ENCODE measurements at places on chromosomes 2 and 18.

GRCh38 chr2:200220251-200220650, 86.2 kb upstream of the SPATS2L start:
- no peak for DNase-seq

DNA sequence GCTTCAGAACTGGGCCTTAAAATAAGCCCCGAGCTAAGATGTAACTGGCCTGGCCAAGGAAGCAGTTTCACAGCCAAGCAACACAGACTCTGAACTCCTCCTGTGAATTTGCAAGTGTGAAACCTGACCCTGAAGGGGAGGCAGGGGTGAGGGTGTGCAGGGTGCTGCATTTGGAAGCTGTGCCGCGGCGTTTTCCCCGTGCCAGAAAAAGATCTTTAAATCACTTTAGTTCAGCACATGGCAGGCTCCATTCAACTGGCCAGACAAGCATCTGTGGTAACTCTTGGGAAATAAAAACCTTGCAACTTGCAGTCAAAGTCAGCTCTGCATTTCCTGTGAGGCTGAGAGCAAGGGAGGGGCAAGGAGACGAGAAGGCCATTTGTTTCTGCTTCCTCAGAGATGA, 209.3 kb upstream of the SOX11 start:
- no peak for DNase-seq

DNA sequence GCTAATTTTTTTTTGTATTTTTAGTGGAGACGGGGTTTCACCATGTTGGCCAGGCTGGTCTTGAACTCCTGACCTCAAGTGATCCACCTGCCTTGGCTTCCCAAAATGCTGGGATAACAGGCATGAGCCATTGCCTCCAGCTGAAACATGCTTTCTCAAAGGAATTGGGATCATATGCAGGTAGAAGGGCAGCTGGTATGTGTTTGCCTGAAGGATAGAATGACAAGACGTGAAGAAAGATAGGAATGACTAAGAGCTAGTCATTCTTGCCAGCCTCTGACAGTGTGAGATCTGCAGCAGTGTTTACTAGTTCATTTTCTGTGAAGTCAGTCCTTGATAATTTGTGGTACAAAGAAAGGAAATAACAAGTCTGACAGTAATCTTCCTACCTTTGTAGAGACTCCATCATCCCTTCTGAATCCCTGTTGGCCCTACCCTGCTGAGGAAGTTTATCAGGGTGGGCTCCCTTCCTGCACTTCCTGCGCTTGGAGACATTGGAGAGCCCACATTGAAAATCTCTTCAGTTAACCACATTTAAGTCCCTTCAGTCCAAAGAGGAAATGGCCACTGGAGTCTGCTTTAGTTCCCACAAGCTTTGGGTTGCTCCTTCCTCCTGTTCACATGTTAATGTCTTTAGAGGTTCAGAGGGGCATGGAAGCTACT, 14.7 kb downstream of the CFLAR start:
- DNase-seq, result no peak

DNA sequence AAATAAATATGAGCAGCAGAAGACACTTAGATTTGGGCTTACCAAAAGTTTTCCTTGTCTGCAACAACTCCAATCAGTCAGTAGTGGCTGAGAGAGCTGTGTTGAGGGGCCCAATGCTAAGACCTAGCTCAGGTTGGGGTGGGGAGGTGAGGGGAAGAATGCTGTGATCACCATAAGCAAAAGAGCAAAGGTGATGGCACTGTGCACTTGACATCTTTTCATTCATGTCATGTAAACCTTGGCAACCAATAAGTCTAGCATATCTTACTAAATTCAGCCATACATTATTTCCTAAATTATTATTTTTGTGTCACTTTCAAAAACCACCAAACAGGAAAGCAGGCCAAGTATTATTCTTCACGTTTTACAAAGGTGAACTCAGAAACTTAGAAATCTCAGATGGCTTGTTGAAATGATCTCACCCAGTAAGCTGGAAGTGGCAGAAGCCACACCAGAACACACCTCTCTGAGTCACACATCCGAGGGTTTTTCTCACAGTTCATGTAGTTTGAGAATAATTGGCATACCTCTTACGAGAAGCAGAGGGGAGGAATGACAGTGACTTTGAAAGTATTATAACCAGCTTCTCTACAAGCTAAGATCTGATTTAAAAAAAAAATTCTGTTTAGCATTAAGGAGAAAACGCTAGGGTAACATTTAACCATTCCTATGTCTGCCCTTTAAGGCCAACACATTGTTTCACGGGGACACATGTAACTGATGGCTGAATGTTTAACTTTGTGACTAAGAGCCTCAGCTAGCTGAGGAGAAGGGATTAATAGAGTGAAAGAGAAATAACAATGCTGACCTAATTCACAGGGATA, 43.3 kb upstream of the SETBP1 start:
- DNase-seq, result no peak

DNA sequence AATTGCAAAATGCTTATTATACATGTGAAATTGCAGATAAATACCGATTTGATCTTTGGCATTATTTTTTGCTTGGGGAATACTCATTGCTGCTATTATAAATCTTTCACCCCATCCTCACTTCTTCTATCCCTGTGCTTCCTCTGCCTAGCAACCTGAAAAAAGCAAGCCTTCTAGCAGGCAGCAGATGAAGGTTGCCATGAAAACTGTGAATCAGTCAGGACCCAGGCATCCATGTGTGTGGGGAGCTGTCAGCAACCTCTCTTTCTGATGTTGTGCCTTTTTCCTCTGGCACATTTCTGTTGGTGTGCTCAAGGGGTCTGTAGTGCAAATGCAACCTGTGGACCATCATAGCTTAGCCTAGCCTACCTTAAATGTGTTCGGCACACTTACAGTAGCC, 364.2 kb downstream of the LRRTM1 start:
- DNase-seq, result no peak

DNA sequence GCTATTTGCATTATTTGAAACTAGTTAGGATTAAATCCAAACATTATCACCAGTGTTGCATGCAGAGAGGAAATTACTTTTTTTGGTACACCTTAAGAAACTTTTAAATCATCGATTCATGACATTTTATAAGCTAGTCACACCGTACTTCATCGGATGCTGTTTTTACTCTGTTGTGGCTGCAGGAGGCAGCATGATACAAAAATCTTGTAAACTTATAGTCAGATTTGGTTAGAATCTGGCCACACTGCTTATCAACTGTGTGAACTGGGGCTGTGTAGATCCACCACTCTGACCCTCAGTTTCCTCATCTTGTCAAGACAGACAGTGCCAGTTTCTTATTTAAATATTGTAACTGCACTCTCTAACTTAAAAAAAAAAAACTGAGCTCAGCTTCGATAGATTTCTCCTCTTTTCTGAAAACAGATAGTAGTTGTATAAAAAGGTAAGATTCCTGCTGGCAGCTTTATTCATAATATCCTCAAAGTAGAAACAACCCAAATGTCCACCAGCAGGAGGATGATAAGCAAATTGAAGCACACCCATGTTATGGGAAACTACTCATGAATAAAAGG, 77.8 kb downstream of the RAPGEF4 start:
- DNase-seq, result no peak

DNA sequence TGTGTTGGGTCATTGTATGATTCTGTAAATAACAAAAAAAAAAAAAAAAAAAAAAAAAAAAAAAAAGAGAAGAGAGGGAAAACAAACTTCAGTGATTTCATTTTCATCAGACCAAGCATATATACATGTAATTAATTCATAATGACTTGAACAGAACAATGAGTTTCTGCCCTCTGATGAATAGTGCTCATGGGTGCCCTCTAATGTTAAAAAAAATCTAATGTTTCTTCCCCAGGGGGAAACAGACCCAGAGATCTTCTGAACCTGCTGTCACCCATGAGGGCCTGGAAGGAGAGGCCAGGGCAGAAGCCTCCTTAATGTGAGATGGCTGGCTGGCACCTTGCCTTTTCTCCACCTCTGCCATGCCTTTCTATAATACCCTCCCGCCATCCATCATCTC, 289.2 kb downstream of the ZNF521 start:
- no peak for DNase-seq

DNA sequence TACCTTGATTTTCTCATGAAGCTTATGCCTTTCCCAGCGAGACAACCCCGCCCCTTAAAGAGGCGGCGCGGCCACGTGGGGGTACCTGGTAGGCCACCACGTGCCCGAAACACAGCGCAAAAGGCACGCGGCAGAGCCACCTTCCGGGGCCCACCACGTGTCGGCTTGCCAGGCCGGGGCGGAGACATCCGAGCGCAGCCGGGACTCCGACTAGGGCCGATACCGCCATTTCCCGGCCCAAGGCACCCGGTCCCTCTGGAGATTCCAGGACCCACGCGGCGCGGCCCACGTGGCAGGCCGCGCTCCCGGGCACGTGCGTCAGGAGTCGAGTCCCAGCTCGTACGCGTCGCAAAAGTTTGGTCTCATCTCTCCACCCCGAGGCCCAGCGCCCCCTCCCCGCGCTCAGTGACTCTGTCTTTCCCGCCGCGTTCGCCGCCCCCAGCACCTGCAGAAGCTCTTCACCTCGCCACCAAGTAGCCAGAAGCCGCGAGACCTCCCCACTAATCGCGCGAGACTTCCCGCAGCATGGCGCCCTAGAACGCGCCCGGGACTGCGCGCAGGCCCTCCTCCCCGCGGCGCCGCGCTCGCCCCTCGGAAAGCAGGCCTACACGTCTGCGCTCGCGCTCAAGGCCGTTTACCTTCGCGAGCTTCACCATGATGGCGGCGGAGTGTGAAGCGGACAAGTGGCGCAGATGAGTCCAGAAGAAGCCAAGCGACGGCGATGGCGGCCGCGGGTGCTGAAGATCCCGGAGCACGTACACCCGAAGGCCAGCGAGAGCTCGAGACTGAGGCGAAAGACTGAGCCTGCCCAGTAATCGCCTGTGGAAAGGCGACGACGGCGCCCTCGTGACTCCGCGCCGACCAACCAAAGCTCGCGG, at the start of gene NCL:
Gene NCL (minus strand): TSS at position 787 of the 878 bp plus-strand sequence. CDS start 131 bp downstream, at position 656.
- DNase-seq, result peak; percentile 91

- no peak for DNase-seq
These were observed 368.8 kb upstream of the CDH19 start for GRCh38 chr18:66972681-66973080.

- no peak for DNase-seq
These were observed 59.0 kb downstream of the PRKCE start for GRCh38 chr2:45710468-45710867.

GRCh38 chr2:54042897-54043620, 72.3 kb upstream of the PSME4 start:
- DNase-seq, result no peak

GRCh38 chr2:164697688-164698461, 76.6 kb upstream of the GRB14 start:
- no peak for DNase-seq

DNA sequence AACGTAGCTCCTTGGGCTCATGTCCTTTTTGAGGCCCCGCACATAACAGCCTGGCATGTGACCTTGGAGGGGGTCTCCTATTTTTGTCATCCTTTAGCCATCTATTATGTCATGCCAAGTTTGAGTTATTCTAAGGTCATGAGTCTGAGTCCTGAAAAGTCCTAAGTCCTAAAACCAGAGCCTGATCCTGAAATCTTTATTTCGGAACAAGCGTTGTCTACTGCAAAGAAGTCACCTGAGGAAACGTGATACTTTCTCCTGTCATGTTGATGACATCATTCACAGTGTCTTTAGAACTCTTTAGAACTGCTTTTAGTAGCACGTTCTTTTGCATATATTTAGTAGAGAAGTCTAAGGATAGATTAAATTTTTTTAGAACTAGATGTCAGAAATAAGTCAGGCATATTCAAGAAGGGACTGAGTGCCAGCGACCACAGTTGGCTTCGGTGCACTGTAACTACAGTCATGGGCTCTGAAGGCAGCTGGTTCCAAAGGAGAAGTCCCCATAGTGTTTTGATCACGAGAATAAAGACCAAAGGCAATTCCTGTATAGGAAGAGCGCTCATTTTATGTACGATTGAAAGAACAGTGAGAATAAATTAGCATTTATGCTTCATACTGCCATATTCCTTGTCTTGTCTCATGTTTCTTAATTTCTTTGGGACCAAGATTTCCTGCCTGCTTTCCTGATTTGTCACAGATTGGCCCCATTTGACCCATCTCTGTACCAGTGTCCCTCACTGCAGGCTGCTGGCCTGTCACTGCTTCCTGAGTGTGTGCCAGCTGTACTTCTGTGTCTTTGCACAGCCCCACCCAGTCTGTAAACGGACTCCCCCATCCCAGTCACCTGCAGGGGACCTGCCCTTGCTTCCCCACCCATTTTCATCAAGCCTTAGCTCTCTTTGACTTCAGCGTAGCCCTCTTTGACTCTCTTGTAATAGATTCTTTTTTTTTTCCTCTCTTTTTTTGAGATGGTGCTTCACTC, 75.8 kb downstream of the ASAP2 start:
- DNase-seq, result no peak

DNA sequence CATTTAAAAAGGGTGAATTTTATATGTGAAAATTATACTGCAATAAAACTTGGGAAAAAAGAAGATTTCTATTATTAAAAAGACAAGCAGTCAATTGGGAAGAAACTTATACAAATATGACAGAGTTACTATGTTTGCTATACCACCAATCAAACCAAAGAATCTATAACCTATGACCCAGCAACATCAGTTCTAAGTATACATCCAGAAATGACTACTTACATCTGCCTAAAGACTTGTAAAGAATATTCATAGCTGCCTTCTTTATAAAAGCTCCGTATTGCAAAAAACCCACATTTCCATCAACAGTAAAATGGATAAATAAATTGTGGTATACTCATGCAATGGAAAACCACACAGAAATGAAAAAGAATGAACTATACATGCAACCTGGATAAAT, 32.9 kb upstream of the NABP1 start:
- no peak for DNase-seq

- no peak for DNase-seq
These were observed 474.8 kb downstream of the ARHGAP15 start for GRCh38 chr2:143603846-143604565.

- no peak for DNase-seq
These were observed 182.6 kb downstream of the FSIP2 start for GRCh38 chr2:185921048-185921756.

GRCh38 chr2:195961873-195962272, 106.8 kb downstream of the DNAH7 start:
- DNase-seq, result no peak

- no peak for DNase-seq
These were observed 2.7 kb downstream of the SKOR2 start for GRCh38 chr18:47248604-47249313.

DNA sequence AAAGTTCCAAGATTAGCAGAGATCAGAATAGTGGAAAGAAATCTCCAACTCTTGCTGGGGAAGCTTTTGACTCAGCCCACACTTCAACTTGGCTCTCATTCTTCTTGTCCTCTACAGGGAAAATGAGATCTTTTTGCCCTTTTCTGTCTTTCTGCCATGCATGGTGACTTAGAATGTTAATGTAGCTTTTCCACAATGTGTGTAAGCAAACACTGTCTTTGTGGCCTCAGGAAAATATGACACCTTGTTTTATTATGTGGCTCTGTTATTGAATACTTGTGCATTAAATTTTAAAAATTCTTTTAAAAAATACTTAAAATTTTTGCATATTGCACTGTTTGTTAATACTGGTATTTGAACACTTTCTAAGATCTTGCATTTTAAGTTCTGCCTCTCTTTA, 65.4 kb upstream of the WDR75 start:
- no peak for DNase-seq

DNA sequence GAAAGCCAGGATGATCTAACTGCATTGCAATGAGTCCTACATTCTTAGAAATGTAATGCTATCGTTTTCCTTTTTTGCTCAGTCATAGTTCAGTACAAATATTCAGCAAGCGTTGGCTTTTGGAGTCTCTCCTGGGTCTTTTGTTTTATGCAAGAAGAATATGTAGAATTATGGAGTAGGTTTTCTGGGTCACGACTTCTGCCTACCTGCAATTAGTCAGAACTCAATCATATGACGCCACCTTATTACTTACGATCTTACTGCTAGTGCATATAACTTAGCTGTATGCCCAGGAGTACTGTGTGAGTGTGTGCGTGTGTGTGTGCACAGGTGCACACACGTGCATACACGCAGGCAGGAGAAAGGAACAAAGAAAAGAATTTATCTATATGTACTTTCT, 640.2 kb downstream of the STK39 start:
- DNase-seq, result no peak
